NK-92 treated with Interleukin-12 subunit alpha and Interleukin-12 subunit beta, amount 100 ng/mL, for 24 hours (cell line): ENCODE measurements at places on chromosomes 2 and 18.

DNA sequence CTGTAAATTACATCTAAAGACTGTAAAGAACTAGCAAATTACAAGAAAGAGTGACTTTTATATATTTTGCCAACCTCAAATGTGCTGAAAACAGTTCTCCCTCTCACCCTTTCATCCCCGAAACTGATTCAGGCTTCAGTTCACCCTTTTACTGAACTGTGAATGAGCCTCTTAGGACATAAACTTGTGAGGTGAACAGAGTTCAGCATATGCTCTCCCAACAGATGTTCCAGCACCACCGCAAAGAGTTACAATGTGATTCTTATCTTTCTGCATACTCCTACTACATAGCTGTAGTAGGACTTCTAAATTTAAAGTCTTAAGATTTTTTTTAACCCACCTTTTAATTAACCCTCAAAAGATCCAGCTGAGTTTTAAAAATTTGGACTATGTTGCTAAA is 1.2 kb upstream of the ZCCHC2 start:
- DNase-seq, result no peak

GRCh38 chr2:152037743-152038435 is 61.0 kb downstream of the CACNB4 start:
- no peak for DNase-seq

- no peak for DNase-seq
Measured at GRCh38 chr2:112181571-112182290, 43.5 kb downstream of the FBLN7 start.

GRCh38 chr2:46796843-46797625 is 118.6 kb downstream of the MCFD2 start:
- no peak for DNase-seq

GRCh38 chr2:205495819-205496218 is 186.5 kb upstream of the NRP2 start:
- DNase-seq, result no peak

- DNase-seq, result no peak
Measured at GRCh38 chr2:105738658-105739241, 6.0 kb upstream of the NCK2 start.

DNA sequence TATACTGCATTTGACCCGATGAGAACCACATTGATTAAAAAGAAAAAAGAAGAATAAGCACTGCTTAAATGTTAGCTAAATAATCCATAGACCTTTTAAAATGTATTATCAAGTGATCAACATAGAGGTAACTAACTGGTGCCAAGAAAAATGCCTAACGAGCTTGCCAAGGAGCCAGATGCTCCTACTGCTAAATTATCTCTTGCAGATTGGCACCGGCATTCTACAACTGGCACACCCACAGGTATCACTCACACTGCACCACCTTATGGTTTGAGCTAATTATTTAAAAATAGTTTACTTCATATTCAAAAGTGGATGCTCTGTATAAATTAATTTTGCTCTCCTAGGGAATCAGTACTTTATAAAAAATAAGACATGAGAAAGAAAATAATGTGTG is 341.6 kb upstream of the CDH7 start:
- no peak for DNase-seq

GRCh38 chr2:230447455-230448451 is 31.8 kb downstream of the SP100 start:
- no peak for DNase-seq

GRCh38 chr2:160901613-160902012 is 258.6 kb upstream of the TANK start:
- DNase-seq, result no peak

- no peak for DNase-seq
Measured at GRCh38 chr2:112688086-112688880, 32.5 kb upstream of the NT5DC4 start.

DNA sequence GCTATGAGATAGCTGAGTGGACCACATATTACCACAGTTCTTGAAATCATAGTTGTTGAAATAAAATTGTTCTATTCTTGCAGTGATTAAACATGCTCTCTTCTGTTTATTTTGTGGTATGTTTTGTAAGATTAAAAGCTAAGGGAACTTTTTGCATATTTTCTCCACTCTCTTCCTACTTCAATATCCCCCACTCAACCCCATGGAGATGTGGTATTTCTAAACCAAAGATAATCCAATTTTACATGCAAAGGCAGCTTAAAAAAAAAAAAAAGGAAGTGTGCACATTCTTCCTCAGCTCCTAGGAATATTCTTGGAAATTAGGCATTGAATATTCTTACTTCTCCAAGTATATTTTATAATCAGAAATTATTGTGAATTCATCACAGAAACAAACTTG is 15.0 kb upstream of the PAX3 start:
- no peak for DNase-seq

DNA sequence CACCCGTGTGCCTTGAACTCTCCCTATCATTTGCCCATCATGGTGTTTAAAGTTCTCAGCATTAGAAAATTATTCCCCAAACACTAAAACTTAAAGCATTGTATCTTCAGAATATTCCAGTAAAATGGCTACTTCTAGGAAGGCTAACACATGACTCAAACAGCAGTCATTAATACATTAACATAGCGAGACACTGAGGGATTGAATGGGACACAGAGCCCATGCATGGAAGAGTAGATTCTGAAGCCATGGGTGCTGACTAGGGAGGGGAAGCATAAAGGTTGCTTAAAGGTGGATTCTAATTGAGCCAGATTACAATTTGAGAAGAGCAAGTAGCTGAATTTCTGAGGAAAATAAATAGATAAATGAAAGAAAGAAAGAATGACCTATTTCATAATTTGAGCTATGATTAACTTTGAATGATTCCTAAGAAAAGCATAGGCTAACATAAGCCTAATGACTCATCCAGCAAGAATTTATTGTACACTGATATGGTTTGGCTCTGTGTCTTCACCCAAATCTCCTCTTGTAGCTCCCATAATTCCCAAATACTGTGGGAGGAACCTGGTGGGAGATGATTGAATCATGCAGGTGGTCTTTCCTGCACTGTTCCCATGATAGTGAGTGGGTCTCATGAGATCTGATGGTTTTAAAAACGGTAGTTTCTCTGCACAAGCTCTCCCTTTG is 79.8 kb upstream of the PIK3C3 start:
- DNase-seq, result no peak

DNA sequence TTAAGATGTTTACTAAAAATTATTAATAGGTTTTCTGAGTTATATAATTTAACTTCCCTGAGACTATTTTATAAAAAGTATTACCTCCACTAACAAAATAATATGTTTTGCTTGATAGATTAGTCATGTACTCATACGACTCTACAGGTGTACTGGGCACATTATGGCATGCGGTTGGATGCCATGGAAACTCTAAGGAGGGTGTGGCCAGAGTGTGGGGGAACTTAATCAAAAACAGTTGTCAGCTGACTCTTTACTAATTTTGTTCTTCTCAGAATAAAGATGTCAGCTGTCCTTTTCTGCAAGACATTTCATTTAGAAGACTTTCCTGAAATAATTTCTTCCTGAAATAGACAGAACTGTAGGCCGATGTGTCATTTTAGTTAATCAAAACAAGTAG is 228.3 kb upstream of the SIX3 start:
- DNase-seq, result no peak

- no peak for DNase-seq
Measured at GRCh38 chr2:196249860-196250259, 78.5 kb upstream of the STK17B start.

GRCh38 chr18:22734791-22735627 is 198.1 kb upstream of the RBBP8 start:
- DNase-seq, result no peak

- DNase-seq, result no peak
Measured at GRCh38 chr2:222383255-222383654, 41.1 kb upstream of the SGPP2 start.
